ENCODE measurements at places on chromosomes 7 and 10.

- no peak for DNase-seq
Measured at GRCh38 chr10:43749145-43749576, 100.5 kb upstream of the ZNF32 start.

DNA sequence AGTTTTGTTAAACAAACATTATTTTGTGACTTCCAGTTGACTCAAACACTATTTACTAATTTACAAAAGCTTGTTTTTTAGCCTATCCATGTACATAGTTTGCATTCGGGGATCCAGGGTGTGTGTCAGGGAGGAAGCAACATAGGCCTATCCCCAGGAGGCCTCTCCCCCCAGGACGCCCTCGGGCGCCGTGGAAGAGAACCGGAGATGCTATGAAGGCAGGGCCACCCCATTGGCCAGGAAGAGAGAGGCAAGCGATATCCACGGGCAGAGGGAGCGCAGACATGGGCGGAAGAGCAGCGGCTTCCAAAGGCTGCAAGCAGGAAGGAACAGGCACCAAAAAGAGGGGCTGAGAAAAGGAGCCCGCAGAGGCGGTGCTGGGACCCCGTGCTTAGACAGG, 38.3 kb upstream of the EGFR start:
- no peak for DNase-seq

DNA sequence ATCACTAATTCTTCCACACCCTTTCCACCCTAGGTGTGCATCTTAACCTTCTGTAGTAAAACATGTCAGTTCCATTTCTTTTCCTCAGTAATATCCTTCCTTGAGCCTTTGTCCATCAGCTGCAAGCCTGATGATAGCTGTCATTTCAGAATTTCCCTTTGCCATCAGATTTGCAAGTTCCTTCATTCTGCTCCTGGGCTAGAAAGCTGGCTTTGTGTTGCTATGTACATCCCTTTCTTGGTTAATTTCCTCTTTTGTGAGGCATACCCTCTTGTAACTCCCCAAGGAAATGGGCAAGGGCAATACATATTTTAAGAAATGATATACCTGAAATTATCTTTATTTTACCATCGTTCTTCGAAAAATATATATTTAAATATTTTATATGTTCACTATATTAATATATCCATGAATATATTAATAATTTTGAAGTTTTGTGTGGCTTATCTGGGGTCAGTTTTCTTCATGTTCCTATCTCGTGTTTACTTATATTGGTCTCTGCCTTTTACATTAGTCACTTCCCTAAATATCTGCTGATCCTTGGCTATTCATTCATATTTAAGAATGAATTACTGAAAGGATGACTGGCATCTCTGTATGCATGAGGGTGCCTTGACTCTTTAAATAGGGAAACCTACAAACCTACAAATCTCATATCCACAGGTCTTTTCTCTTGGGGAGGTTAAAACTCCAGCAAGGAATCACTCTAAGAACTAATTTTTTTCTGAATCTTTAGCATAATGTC, 143.8 kb downstream of the ZNF22 start:
- DNase-seq = no peak

- no peak for DNase-seq
Measured at GRCh38 chr7:84675633-84676034, 481.0 kb upstream of the SEMA3A start.

DNA sequence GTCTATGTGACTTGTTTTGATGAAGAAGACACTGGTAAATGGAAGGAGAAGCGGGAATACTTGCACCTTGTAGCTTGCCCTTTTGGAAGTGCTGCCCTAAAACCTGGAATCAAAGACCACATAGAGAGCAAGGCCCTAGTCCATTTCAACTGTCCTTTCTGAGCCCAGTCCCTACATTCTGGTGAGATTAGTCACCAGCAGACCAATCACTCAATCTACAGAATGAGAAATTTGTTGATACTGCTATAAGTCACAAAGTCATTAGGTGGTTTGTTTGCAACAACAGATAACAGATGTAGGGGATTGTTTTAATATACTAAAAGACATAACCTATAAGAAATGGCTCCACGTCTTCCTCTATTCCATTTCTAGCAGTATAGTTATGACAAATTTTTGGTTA, 33.6 kb downstream of the WASL start:
- no peak for DNase-seq

DNA sequence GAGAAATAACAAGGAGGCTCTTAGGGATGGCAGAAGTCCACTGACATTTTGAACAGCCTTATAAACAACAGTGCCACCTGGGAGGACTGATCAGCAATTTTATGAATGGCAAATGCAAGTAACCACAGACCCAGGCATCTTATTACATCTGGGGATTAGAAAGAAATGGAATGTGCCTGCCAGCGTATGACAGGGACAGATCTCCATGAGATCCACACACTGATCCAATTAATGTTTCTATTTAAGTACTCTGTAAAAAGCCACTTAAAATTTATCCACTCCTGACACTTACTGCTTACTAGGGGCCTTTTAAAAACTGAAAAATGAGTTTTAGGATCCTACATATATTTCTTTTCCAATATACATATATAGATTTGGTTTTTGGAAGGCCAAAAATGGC, 28.6 kb downstream of the PARD3 start:
- DNase-seq = no peak

GRCh38 chr7:136523571-136523970, 344.9 kb upstream of the CHRM2 start:
- no peak for DNase-seq

GRCh38 chr7:351256-351655, 61.3 kb downstream of the FOXL3 start:
- DNase-seq = no peak

DNA sequence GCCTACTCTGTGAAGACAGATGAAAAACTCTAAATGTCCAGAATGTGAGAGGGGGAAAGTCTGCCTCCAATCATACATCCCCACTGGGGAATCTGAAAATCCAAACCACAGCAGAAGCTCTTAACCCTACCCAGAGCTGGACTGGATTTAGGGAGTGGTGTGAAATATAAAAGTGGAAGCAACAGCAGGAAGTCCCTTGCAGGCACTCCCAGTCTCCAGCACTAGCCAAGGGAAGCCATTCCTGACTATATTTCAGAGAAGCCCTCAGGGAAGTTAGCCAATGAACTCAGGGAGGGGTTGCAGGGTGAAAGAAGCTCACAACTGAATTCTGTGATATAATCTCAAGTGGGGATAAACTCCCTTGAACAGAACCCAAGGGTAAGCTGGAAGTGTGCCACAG, 51.5 kb downstream of the CRPPA start:
- DNase-seq = no peak

DNA sequence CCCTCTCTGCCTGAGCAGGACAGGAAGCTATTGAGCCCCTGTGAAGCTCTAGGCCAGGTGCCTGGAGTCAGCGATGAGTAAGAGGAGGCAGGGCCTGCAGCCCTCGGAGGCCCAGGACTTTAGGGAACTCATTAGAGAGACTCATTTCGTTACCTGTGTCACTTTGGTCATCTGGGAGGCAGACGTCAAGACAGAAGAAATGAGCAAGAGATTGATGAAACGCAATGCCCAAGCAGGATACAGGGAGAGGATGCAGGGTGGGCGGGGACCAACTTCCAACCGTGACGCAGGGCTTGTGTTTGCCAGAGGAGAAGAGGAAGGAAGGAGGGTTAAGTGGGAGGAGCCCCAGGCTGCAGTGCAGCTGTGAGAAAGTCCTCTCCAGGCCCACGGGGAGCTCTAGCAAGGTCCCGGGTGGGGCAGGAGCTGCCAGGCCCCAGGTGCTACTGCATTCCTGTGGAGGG, 26.4 kb upstream of the GNA12 start:
- peak; percentile 23 for DNase-seq

DNA sequence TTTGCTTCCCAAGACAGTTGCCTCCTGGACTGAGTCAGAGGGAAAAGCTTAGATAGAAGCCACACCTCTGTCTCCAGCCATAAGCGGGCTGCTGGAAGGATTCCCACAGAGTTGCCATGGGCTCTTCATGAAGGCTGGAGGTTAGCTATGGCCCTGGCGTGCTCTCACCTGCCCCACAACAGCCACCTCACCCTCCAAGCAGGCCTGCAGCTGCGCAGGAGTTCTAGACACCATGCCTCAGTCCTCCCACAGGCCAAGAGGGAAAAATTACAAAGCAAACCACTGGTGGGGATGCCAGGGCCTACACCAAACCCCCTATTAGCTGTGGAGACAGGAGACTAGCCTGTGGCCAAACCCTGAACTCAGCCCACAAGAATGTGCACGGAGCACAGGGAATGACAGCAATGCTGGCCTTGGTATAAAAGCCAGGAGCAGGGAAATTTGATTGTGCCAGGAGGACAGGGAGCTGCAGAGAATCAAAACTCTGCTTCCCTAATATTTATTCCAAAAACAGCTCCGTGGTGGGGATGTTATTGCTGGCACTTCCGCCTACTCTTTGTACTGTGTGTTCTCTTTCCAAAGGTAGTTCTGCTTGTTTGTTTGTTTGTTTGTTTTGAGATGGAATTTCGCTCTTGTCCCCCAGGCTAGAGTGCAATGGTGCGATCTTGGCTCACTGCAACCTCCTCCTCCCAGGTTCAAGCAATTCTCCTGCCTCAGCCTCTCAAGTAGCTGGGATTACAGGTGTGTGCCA, 60.3 kb upstream of the STK17A start:
- DNase-seq = no peak

GRCh38 chr10:62614389-62615157, 189.9 kb upstream of the ADO start:
- DNase-seq = no peak

GRCh38 chr10:15712883-15713282, 6.8 kb downstream of the ITGA8 start:
- DNase-seq = no peak

DNA sequence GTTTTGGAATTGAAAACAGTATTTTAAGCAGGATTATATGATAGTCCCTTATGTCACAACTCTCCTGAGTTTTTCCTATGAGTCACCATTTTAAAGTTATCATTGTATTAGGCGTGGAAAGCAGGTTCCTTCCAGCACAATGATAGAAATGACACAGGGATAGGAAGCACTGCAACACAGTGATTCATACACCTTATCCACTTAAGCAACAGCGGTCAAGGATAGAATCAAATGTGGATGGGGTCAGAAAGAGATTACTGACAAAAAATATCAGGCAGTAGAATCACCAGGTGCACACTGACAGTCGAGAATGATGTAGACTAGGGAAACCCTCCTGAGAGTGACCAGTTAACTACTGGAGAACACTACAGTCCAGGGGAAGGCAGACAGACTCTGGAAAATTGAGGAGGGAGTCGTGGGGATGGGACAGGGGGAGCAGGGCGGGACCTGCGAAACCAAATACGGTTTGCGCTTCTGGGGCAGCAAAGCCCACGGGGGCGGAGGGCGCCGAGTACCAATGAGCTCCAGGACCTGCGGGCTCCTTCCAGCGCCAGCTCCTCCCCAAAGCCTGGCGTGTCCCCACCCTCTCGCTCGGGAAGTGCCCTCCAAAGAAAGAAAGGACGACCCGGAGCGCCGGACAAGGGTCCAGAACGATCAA, 479 bp downstream of the PNPLA8 start:
- no peak for DNase-seq

DNA sequence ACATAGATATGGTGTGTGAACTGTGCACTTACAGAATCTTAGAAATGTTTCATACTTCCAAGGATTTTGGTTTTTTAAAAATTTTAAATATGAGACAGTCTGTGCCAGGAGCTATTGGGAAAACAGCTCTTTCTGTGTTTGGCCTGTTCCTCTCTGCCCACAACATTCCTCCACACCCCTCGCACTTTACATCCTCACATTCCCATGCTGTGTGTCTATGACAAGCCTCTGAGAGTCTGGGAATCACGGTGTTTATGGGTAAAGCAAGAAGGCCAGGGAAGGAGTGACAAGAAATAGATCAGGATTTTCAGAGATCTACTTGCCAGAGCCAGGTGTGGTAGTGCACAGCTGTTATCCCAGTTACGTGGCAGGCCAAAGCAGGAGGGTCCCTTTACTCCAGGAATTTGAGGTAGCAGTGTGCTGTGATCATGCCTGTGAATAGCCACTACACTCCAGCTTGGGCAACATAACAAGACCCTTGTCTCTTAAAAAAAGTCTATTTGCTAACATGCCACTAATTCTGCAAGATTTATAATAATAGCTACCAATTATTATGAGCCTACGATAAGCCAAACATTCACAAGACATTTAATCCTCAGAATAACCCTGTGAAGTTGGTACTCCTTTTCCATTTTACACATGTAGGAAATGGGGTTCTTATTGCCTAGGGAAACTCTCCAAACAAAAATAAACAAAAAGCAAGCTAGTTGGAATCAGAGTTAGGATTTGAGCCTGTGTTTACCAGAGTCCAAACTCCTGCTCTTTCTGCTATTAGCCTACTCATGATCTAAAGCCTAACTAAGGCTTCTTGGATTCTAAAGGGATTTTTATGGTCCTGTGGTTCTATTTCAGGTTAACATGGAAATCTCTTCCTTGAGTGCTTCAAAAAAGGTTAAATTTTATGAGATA, 168.3 kb upstream of the SP8 start:
- DNase-seq = no peak

GRCh38 chr7:131188367-131189339, 139.0 kb upstream of the MKLN1 start:
- DNase-seq = no peak

- DNase-seq = no peak
Measured at GRCh38 chr10:49225218-49225876, 37.2 kb upstream of the TMEM273 start.

- no peak for DNase-seq
Measured at GRCh38 chr7:131493081-131493480, 63.3 kb downstream of the PODXL start.

- DNase-seq = no peak
Measured at GRCh38 chr7:123538897-123539296, 4.5 kb upstream of the IQUB start.

- no peak for DNase-seq
Measured at GRCh38 chr7:64875658-64876406, 27.2 kb upstream of the ZNF273 start.

- no peak for DNase-seq
Measured at GRCh38 chr7:53397911-53398310, 362.5 kb downstream of the POM121L12 start.

- DNase-seq = no peak
Measured at GRCh38 chr7:49119706-49120105, 195.4 kb downstream of the CDC14C start.

DNA sequence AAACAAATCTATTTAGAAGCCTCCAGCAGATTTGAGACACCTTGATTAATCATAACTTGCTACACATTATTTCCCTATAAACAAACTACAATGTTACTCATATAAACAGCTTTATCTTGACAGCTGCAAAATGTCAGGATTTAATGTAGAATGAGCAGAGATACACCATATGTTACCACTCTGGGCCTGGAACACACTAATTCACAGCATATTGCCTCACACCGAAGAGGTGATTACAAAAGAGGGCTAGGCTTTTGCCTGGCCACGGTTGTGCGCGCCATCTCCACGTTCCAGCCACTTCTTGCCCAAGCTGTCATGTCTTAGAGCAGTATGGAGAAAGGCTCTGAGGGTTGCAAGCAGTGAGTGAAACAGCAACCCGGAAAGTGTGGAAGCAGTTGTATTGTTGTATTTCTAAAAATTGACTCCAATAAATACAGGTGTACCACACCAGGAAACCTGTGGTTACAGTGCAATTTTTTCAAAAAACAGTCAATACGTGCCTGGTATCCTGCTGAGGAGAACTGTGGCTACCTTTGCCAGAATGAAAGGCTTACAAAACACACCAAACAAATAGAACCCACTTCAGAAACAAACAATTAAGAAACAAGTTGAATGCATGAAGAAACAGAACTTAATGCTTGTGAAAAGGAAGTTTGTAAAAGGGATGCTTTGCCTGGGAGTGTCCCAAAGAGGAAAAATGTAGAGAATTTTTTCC, 498.1 kb downstream of the PLXNA4 start:
- no peak for DNase-seq

GRCh38 chr10:124086787-124087671, 6.4 kb downstream of the CHST15 start:
- DNase-seq = no peak

All from hypothalamus (tissue), 51 donors.